ENCODE measurements at places on chromosomes 5 and 9.
A peak's percentile ranks its signal among the peaks of the same experiment; 100 is the strongest.

DNA sequence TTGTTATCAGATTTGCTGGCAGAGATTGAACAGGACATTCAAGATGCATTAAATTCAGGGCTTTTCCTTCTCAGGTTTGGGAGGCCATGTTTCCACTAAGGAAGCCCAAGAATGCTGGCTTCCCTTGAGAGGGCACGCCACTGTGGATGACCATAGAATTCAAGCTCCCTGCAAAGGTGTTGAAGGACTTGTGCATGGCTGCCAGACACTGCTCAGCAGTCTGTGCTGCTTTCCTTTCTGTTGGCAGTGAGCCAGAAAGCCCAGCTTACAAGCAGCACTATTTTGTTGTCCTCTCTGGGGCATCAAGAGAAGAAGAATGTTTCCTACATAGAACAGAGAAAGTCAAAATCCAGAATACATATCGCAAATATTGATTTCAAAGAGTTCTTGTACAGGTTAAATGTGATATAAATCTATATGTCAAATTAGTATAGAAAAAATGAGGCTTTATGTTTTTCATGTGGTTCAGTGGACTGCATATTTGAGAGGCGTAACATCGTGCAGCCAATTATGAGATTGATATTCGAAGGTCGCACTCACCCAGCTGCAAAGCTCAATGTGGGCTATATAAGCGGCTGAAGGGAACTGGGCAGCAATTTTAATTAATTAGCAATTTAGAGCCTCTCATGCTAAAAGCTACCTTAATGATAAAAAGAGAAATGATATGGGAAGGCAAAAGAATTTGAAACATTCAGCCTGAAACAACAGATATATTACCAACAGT, 103.1 kb upstream of the ISL1 start:
- no peak for DNase-seq

GRCh38 chr5:168269937-168270330, 21.5 kb upstream of the WWC1 start:
- no peak for DNase-seq

- DNase-seq = no peak
Observed at GRCh38 chr5:107431998-107432397, 238.7 kb downstream of the EFNA5 start.

GRCh38 chr5:757931-758697, 26.4 kb downstream of the ZDHHC11B start:
- DNase-seq = peak; percentile 4

DNA sequence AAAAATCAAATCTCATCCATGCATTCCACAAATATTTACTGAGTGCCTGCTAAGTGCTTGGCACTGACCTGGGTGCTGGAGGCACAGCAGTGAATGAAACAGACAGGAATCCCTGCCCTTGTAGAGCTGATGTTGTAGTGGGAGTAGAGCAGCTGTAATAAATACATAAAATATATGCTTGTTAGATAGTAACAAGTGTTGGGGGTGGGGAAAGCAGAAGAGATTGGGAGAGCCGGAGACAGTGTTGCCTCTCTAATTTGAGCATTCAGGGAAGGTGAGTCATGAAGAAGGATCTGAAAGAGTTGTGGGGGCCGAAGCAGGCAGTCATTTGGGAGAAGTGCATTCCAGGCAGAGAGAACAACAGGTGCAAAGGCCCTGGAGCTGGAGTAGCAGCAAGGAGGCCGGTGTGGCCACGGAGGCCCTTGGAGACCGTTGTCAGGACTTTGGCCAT, 97.9 kb downstream of the ZNF618 start:
- no peak for DNase-seq

GRCh38 chr5:122311961-122312590, at the start of gene SNCAIP:
SNCAIP (plus strand) TSS chr5:122312237; CDS start chr5:122391135, 78,898 bp downstream.
- no peak for DNase-seq

DNA sequence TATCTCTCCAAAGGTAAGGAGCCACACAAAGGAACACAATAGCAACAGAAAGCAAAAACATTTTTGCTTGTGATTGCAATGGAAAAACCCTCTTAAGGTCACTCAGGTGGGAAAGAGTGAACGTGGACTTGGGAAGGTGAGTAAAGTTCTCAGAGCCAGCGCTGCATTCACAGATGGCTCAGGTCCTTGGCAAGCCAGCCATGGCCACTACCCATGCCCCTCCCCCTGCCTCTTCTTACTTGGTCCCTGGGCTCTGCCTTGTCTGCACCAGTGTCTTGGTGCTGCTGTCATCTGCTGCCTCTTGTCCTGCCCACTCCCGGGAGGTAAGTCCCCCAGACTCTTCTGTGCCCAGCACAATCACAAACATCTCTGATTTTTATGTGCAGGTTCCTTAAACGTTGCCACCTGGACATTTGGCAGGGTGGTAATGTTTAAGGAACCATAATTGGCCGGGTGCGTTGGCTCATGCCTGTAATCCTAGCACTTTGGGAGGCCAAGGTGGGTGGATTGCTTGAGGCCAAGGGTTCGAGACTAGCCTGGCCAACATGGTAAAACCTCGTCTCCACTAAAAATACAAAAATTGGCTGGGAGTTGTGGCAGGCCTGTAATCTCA, 74.6 kb downstream of the FEM1C start:
- no peak for DNase-seq

DNA sequence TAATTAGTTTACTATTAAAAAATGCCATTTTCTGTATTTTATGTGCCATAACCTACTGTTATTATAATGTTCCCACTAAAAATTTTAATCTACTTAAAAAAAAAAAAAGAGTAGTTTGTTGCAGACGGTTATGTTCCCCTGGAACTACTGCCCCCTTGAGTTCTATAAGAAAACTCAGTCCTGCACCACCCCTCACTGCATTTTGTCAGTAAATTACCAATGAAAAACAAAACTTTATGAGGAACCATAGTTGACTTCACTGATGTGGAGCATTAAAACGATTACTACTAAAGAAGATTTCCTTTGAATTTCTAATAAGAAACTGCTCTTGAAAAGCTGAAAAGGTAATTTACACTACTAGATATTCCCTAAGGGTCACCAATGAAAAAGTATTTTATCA, 288.7 kb downstream of the FBXL17 start:
- DNase-seq = peak; percentile 23

- DNase-seq = peak; percentile 52
Observed at GRCh38 chr5:104412649-104413240, 850.2 kb upstream of the NUDT12 start.

- DNase-seq = no peak
Observed at GRCh38 chr9:14678776-14679175, 14.5 kb downstream of the ZDHHC21 start.

- DNase-seq = no peak
Observed at GRCh38 chr5:133261993-133262392, 210.2 kb downstream of the HSPA4 start.

DNA sequence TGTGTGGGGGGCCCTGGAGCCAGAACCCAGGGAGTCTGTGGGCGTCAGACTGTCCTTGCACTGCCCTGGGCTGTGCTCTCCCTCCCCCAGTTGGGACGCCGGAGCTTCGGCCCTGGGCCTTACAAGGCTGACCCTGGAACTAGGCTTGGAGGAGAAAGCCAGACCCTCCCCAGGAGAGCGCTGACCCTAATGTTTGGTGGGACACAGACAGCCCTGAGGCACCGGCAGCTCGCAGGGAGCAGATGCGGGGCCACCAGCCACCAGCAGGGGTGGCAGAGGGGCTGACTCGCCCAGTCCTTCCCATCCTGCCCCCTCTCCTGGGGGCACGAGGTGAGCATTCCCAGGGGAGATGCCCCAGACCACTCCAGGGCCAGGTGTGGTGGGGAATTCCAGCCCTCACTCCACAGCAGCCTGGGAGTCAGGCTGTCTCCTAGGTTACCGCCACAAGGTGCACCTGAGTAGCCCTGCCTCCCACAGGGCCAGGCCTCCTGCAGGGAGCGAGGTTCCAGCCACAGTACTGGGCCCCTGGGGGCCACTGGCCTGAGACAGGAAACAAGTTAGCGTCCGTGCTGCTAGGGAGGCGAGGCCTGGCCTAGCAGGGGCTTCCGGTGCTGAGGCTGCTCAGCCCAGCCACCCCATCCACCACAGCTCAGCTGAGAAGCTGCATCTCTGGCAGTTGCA, 134.6 kb downstream of the OLFM1 start:
- DNase-seq = no peak

GRCh38 chr5:15757103-15757502, 257.1 kb downstream of the FBXL7 start:
- no peak for DNase-seq

DNA sequence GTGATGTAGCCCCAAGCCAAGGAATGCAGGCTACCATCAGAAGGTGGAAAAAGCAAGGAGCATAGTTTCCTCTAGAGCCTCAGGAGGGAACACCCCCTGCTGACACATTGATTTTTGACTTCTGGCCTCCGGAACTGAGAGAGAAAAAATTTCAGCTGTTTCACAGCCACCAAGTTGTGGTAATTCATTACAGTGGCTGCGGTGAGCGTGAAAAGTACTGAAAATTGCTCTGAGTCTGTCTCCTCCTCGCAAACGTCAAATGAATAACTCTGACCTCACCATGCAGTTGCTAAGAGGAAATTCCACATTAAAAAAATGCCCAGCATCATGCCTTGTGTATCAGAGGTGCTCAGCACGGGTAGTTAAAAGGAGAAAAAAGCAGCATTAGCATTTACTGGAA, 277.9 kb upstream of the MSX2 start:
- DNase-seq = no peak

- no peak for DNase-seq
Observed at GRCh38 chr9:133731876-133732638, 6.1 kb downstream of the SARDH start.

DNA sequence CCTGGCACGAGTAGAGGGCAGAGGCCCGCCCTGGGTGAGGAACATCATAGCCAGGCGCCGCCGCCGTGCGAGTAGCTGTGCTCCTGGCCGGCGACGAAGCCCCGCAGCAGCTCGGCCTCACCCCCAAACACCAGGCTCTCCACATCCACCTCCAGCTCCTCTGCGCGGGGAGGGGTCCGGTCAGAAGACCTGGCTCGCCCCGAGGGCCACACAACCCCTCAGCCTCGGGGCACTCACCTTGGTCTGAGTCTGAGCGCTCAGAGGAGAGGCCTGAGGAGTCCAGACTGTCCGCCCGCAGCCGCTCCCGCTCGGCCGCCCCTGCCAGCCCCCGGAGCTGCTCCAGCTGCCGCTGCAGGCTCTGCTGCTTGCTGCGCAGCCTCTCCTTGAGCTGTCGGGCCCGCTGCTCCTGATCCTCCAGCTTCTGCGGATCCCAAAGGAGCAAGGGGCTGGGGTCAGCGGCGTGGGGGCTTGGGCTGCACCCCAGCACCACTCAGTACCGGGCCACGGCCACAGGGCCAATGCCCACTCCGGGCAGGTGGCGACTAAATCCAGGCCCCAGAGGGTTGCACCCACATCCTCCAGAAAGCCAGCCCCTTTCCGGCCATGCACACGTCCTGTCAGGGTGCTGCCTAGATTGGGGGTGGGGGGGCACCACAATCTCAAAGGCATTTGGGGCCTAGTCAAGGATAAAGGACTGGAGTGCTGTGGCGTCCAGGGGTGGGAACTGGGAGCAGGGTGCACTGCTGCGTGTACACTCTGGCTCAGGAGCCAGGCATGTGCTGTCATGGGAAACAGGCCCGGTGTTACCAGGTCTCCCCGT, 3.9 kb downstream of the MXD3 start:
- DNase-seq = peak; percentile 20

GRCh38 chr5:147731431-147732290, 50.9 kb downstream of the JAKMIP2 start:
- DNase-seq = no peak
